ENCODE measurements at places on chromosomes 5 and 9.

DNA sequence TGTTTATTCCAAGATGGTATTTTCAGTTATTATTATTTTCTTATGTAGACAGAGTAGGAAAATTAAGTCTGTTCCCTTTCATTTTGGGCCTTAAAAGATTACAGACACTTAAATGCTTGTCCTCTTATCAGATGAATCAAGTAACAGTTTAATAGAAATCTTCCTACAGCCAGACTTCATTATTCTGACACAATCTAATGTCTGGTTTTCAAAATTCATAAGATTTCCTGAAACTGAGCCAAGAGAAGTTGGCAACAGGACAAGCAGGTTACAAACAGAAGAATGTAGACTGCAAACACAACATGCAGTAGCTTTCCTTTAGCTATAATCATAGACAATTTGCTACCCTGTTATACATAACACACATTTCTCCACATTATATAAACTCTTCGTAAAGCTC is 130.5 kb downstream of the FBXL17 start:
- no peak for DNase-seq

- DNase-seq, result no peak
Measured at GRCh38 chr5:78065663-78066062, 228.8 kb downstream of the AP3B1 start.

- no peak for DNase-seq
Measured at GRCh38 chr5:125470280-125470902, 724.0 kb upstream of the ZNF608 start.

DNA sequence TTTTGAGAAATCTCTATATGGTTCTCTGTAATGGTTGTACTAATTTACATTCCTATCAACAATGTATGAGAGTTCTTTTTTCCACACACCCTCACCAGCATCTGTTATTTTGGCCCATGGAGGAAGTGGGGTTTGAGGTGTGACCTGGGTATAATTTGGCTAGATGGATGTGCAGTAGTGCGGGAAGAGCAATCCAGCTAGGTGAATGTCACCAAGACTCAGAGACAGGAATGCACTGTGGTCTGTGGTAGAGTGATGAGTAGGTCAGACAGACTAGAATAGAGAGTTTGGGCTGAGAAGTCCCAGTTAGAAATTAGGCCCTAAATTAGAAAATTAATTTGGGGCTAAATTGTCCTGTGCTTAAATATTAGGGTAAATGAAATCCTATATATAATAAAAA is 32.8 kb upstream of the PIP5K1B start:
- DNase-seq, result no peak

DNA sequence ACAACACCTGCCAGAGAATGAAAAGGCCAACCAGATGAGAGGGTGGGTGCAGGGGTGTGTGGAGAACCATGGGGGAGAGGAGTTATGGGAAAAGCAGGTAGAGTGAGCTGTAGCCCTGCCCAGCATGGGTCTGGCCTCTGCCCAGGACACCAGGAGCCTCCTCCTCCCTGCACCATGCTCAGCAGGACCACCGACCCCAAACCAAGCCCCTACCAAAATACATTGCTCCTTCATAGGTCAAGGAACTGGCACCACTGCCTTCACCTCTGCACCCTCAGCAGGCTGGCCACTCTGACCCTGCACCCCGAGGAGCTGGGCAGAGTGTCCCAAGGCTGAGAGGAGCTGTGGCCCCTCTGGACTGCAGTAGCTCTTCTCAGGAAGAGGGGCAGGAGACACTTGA is 102.0 kb downstream of the NSG2 start:
- no peak for DNase-seq

DNA sequence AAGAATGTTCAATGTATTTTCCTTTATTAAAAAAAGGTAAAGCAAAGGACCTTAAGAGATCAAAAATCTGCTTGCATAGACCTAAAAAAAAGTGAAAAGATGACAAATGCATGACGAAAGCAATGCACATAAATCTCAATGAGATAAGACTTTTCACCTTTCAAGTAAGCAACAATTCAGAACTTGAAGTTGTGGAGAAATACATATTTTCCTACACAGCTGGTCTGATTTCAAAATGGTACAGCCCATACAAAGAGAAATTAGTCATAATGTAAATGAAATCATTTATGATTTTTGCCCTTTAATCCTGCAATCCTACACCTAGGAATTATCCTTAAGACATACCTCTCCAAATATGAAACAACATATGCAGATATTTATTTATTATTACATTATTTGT is 568.0 kb downstream of the ANXA1 start:
- no peak for DNase-seq

GRCh38 chr5:95883185-95884016 is 60.9 kb upstream of the GLRX start:
- no peak for DNase-seq

- DNase-seq, result no peak
Measured at GRCh38 chr9:30060976-30061375, 2323.5 kb upstream of the ACO1 start.

GRCh38 chr9:136531904-136532798 is 13.7 kb downstream of the NOTCH1 start:
- no peak for DNase-seq

GRCh38 chr9:97808972-97809371 is 44.1 kb upstream of the FOXE1 start:
- no peak for DNase-seq

- peak; percentile 62 for DNase-seq
Measured at GRCh38 chr9:90891308-90892040, 89.9 kb downstream of the SYK start.

- DNase-seq, result no peak
Measured at GRCh38 chr9:125133403-125134329, 9.7 kb downstream of the SCAI start.

GRCh38 chr5:168749391-168750100 is 170.4 kb upstream of the PANK3 start:
- DNase-seq, result no peak

DNA sequence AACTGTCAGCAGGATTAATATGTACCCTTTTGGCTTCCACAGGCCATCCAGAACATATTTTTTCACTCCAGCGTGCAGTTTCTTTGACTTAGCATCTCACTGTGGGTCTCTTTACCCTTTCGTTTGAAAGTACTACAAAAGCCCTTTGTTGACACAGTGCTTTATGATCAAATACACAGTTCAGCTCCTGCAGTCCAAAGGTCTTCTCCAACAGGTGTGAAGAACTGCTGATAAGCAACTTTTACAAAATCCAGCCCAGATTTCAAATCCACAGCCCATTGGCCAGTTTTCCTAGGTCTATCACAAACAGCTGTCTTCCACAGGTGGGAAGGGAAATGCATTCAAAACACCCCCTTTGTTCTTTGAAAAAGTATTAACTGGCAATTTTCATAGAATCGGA is 54.8 kb downstream of the MYO10 start:
- DNase-seq, result no peak

DNA sequence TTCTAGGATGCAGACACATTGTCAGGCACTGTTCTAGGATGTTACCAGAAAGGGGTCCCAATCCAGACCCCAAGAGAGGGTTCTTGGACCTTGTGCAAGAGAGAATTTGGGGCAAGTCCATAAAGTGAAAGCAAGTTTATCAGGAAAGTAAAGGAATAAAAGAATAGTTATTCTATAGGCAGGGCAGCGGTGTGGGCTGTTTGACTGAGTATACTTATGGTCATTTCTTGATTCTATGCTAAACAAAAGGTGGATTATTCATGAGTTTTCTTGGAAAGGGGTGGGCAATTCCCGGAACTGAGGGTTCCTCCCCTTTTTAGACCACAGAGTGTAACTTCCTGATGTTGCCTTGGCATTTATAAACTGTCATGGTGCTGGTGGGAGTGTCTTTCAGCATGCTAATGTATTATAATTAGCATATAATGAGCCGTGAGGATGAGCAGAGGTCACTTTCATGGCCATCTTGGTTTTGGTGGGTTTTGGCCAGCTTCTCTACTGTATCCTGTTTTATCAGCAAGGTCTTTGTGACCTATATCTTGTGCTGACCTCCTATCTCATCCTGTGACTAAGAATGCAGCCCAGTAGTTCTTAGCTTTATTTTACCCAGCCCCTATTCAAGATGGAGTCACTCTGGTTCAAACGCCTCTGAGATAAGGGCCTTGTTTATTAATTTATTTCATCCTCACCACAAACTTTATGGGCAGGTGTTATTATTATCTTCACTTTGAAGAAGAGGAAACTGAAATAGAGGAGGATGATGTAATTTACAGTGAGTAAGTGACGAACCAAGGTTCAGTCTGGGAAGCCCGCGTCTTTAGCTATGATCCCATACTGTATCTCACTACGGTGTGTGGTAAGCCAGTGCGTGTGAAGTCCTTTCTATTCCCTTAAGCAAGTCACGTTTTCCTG is 186.0 kb upstream of the KLF4 start:
- DNase-seq, result no peak

DNA sequence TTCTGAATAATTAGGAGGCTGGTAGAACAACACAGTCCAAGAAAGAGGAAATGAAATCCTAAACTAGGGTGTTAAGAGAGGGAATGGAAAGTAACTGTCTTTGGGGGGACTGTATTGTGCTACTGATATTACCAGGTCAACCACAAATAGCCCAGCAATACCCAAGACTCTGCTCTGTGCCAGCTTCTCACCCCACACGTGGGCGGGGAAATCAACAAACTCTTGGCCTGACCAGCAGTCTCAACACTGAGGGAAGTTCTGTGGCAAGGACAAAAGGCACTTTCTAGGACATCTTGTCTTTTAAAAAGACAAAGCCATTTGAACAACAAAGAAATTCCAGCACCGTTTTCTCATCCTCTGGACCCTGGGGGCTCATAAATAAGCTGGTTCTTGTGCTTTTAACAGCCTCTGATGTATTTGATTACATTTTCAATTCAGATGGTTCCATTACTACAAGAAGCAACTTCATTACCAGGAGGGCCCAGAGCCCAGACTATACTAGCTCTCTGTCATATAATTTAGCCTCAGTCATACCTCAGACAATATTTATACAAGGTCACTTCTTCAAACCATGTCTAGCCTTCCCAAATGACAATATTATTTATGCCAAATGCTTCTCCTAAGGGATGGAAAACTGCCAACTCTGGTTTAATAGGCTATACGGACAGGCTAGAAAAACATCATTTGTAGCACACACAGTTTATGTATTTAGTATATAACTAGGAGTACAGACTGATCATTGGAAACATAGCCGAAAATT is 297.8 kb downstream of the CWC27 start:
- DNase-seq, result no peak

DNA sequence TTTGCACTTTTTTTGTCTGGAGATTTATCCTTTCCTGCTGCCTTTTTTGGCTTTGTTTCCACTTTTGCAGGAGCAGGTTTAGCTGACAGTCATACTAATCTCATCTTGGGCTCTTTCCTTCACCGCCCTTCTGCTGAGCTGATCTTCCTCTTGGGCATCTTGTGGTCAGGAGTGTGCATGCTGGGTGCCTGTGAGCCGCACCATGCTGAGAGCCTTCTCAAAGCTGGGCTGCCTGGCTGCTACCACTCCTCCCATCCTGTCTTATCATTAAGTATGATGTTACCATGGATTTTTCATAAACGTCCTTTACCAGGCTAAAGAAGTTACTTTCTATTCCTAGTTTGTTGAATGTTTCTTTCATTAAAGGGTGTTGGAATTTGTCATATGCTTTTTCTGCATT is 49.5 kb upstream of the MCCC2 start:
- no peak for DNase-seq

DNA sequence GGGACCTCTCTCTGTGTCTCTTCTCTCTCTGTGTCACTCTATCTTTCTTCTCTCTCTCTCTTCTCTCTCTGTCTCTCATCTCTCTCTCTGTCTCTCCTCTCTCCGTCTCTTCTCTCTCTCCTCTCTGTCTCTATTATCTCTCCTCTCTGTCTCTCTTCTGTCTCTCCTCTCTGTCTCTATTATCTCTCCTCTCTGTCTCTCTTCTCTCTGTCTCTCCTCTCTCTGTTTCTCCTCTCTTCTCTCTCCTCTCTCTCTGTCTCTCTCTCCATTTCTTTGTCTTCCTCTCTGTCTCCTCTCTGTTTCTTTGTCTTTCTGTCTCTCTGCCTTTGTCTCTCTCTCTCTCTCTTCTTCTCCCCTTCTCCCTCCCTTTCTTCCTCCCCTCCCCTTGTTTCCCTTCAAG is 3.2 kb upstream of the OLFM1 start:
- no peak for DNase-seq

DNA sequence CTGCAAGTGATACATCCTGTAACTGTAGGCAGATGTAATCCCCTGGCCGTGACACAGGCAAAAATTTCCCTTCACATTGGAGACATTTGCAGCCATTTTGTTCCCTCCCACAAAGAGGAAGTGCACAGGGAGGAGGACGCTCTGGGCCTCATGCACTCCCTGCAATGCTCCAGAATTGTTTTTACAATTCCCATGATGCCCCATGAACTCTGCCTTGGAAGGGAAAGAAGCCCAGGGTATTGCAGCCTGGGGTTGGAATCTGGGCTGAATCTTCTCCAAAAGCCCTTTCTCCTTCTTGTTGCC is 491.7 kb downstream of the CCDC171 start:
- no peak for DNase-seq

Data from SHP77 (cell line).